Inflammatory macrophage (primary cell): ENCODE measurements at places on chromosomes 1 and 21.
A peak's percentile ranks its signal among the peaks of the same experiment; 100 is the strongest.

DNA sequence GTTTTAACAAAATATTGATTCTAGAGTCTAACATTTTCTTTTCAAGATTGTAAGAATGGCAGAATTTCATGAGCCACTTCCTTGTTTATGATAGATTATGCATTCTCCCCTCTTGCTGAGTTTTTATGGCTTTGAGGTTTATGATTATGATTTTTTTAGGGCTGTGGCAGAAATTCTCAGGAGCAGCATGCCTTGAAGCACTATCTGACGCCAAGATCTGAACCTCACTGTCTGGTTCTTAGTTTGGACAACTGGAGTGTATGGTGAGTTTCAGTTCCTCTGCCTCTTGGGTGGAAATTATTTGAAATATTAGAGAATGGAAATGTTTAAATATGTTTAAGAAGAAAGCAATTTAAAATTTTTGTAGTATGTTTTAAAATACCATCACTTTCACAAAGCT is 10.2 kb downstream of the USP16 start:
- DNase-seq = no peak

DNA sequence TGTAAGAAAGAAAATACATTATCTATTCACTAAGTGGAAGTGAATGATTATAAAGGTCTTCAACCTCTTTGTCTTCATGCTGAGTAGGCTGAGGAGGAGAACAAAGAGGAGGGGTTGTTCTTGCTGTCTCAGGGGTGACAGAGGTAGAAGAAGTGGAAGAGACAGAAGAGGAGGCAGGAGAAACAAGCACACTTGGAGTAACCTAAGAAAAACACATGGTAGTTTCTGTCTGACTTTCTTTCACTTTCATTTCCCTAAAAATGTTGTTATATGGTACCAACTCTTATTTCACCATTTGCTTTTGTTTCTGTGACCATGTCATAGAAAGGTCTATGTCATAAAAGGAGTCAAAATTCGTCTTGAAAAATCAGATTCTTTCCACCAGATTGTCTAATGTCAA is 696.6 kb upstream of the BRINP3 start:
- peak; percentile 47 for DNase-seq

DNA sequence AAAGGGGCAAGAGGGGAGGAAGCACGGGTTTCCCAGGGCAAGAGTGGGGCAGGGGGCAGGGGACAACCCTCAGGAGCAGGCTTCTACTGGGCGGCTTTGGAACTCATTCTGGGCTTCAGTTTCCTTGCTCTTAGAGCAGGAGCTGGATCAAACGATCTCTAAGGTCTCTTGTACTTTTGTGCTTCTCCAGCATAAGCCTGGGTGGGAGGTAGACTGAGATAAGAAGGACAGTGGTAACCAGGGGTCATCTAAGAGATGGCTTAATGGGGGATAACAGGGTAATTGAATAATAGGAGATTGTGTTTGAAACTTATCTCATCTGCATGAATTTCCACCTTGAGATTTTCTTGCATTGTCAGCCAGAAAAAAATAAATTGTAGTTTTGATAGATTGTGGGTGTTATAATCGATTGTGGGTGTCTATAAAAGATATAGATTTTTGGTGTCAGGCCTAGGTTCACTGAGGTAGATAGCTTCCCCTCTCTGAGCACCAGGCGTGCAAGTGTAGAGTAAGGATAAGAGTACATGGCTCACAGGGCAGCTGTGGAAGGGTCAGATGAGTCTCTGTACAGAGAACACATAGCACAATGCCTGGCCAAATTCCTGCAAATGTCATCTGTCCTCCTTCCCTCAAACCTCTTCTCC is 68.0 kb downstream of the CD58 start:
- no peak for DNase-seq

GRCh38 chr1:37858931-37859506 is 373 bp downstream of the MTF1 start:
- DNase-seq = peak; percentile 25

DNA sequence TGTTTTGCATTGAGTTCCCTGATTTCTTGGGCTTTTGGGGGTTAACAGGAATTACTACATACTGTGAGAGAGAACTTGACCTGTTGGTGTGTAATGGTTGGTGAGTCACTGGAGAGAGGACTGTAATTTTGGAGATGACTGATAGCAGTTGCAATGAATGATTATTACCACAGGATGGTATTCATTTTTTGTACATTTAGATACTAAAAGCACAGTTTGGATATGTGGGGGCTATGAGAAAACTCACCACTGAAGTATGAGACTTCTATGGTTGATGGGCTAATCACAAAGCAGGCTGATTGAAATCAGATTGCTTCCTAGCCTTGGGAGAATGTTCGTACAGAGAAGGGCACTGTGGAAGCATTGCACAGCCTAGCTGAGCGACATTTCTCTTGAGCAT is 1571.3 kb upstream of the PRMT6 start:
- DNase-seq = no peak

GRCh38 chr1:53653631-53654030 is 85.3 kb downstream of the GLIS1 start:
- no peak for DNase-seq

DNA sequence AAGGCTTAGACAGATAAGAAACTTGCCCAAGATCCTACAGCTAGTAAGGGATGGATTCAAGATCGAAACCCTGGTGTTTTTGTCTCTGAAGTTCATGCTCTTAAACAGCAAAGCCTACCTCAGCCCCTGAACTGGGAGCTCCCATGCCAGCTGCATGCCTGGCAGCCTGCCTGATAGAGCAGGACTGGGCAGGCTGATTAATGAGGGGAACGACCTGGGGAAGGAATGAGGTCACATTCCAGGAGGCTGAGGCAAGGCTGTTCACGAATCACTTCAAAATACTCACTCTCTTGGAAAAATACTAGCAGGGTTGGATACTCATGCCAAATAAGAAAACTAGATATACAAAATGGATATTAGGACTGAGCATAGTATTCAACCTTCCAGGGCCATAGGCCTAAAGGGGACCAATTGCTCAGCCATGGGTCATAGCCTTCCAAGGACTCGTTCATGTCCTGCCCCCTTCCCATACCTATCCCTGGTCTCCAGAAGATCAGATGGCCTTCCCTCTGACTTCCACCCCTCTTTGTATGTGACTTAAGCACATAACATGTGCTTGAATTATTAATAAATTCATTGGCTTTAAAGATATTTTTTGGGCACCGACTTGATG is 15.6 kb upstream of the TACSTD2 start:
- no peak for DNase-seq

- no peak for DNase-seq
These were observed 46.1 kb downstream of the CAMTA1 start for GRCh38 chr1:6831366-6831765.

DNA sequence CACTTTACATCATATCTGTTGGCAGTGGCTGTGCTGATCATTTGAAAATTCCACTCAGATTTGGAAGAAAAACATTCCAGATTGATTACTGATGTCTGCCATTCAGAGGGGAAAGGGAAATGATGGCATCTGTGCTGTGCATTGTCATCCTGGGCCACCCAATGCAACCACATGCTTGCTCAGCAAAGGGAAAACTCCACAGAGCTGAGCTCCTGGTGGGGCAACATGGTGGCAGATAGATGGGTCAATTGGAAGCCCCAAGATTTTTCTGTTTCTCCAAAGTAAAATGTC is 11.8 kb downstream of the OXCT2 start:
- DNase-seq = no peak

DNA sequence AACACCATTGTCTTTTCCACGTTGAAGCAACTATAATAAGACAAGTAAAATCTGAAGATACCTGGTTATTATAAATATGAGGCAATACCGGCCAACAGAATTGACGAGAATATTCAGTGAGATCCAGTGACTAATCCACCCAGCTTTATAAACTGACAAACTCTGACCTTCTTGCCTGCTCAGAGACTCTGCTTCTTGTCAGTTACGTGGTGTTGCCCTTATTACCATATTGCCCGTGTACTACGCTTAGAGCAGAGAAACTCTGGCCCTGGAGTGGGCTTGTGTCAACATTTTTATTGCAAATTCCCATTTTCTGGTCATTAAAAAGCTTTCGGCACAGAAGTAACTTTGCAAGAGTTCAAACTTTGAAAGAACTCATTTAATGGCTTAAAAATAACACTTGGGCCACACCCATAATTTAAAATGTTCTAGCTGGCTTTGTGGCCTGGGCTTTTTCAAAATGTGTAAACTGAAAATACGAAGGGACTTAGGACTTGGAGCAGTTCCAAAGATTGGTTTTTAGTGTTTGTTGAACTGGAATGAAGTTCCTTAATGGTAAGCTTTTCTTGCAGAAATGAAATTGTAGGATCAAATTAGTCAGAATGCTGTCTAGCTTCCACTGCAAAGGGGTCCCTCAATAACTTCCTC is 266.2 kb downstream of the LMO4 start:
- DNase-seq = no peak

- peak; percentile 57 for DNase-seq
These were observed 738 bp upstream of the KCNA2 start for GRCh38 chr1:110606657-110607535.

DNA sequence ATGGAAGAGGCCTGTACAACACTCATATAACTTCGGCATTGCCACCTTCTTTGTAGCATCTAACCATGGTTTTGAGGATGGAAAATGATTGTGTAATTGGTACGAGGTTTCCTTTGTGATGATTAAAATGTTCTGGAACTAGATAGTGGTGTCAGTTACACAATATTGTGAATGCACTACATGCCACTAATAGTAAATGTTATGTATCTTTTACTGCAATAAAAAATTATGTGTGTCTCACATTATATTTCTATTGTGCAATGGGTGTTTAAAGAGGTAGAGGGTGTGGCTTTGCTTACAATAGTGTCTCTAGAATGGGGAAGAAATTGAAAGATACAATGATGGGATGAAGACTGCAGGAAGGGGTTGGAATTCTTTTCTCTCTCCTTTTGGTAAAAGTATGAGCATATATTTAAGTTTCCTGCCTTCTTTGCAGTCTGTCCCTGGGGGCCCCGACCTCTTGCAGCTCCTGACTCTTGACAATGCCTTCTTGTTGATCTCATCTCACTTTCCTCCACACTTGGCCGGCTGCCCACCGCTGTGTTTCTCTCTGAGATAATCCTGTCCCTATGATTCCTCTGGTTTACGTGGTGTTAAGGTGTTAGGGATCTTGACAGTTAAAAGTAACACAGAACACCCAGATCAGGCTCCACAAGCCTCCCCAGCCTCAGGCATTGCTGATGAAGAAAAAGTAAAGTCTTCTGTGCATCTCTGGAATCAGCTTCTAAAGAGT is 39.3 kb downstream of the MTARC1 start:
- no peak for DNase-seq

GRCh38 chr1:150550222-150551050 is 1.2 kb downstream of the ADAMTSL4 start:
- no peak for DNase-seq

DNA sequence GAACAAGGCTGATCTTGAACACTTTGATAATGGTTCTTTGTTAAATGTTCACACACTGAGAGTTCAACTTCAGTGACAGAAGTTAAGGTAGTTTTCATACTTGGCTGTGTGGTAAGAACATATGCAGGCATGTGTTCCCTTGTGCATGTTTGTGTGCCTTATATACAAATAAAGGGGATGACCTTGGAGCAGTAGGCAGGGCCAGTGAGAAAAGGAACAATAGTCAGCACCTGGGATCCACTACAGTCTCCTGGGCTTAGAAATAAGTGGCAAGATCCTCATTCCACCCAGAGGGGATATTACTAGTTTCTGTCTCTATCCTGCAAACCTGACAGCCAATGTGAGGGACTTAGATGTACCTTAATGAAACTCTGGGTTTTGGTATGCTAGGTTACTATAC is 50.3 kb upstream of the DMRTA2 start:
- DNase-seq = no peak

- no peak for DNase-seq
These were observed 17.0 kb downstream of the SLC25A24 start for GRCh38 chr1:108182959-108183700.

DNA sequence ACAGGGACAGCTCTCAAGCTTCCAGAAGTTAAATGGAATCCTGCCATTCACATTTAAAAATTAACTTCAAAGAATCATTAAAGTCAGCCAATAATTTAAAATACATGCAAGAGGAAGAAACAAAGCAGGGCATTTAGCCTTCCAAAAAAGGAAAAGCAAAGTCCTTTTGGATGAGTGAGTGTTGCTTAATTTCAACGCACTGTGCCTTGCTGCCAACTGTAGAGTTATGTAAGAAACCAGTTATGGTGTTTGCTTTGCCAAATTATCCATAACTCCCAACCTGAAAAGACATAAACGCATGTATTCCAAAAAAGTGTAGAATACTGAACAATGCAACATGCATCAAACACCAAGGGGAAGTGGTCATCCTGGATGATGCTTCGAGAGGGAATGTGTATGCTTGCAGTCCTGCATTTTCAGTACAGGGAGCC is 16.1 kb upstream of the KCNE1 start:
- DNase-seq = no peak

DNA sequence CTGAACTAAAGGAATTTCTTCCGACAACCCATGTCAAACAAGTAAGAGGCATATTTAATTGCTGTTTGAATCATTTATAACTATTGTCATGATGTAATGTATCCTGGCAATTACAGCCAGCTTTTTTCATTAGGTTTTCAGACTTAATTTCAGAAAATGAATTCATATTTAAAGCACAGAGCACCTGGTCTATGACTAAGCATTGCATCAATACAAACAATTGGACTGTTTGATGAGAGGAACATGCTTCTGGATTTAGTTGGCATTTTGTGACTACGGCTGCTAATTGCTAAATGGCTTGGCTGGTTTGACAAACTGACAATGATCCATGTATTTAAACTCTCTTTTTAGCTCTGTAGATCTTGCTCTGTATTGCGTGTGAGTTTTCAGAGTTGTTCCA is 853.4 kb downstream of the NCAM2 start:
- DNase-seq = no peak

GRCh38 chr1:207502726-207503125 is 6.8 kb downstream of the CR1 start:
- DNase-seq = no peak

DNA sequence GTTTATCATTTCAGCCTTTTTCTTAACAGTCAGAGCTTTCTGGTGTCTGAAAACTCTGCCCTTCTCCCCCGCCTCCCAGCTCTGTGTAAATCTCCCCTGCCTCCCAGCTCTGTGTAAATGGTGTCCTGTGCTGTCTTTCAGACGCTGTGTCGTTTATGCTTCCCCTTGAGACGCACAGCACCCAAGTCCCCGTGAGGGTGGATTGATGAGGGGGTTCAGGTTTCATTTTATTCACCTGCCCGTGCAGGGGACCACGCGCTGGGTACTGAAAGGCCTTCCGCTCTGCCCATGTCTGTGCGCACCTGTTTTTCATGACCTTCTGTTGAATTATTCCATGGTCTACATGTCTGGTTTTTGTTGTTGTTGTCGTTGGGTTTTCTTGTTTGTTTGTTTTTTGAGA is 108.2 kb upstream of the COL6A1 start:
- DNase-seq = no peak

- no peak for DNase-seq
These were observed 687.7 kb downstream of the PTPRU start for GRCh38 chr1:29924017-29924431.

DNA sequence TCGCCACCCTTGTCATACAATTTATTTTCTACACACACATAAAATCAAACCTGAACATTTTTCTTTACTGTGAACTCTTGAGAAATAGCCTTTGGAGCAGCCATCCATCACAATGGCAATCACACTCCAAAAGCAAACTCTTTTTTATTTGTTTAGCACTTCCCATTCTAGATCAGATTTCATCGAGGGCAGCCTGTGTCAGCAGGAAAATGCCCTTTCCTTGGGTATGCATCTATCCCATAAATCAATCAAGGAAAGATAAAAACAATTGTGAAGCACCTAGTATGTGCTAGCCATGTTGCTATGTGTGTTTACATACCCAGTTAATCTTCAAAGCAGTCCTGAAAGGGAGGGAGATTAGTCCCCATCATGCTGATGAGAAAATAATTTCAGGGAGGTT is 484.1 kb upstream of the USP24 start:
- no peak for DNase-seq

- DNase-seq = peak; percentile 4
These were observed 4.9 kb upstream of the ABCD3 start for GRCh38 chr1:94413311-94413710.
